GDM1 (cell line): ENCODE measurements at places on chromosomes 16 and 17.

GRCh38 chr17:44211281-44212265 is 7.9 kb downstream of the UBTF start:
- no peak for DNase-seq

- no peak for DNase-seq
These were observed 113.7 kb upstream of the IRX3 start for GRCh38 chr16:54400261-54400660.

DNA sequence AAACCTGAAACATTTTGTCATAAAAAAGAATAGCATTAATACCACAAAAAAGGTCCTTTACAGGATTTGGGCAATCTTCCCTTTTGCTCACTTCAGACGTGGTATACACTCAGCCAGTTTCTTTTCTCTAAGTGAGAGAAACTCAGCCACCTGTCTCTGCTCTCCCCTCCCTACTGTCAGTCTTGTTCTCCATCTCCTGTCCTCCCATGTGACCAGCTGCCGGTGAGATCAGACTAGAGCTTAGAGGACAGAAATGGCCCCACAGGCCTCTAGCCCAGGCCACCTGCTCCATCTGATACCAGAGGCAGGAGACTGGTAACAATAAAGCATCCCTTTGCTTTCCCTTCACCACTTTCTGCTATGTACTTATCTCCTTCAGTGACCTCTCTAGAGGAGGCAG is 34.9 kb downstream of the CMC2 start:
- DNase-seq, result no peak

- no peak for DNase-seq
These were observed 7.9 kb upstream of the SMARCD2 start for GRCh38 chr17:63850401-63850800.

GRCh38 chr17:75693500-75694481 is 26.7 kb downstream of the SAP30BP start:
- no peak for DNase-seq

- DNase-seq, result no peak
These were observed 23.1 kb downstream of the LGALS9 start for GRCh38 chr17:27654136-27654535.

- DNase-seq, result peak; percentile 38
These were observed 127.8 kb downstream of the HS3ST3B1 start for GRCh38 chr17:14428648-14429029.

DNA sequence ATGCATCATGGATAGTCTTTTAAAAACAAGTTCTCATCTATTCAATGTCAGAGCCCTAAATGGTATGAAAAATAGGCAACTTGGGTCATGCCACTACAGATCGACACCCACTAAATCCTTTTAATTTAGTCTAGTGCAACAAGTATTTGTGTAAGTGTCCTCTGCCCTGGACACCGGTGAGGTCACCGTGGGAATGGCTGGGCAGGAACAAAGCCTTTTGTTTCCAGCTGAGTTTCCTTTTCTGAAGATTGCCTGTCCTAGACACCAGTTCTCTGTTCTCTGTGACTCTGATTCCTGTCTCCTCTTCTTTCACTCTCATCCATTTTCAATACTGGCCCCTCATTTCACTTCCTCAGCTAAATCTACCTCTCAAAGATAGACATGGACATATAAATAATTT is 446.5 kb downstream of the MAF start:
- DNase-seq, result no peak

DNA sequence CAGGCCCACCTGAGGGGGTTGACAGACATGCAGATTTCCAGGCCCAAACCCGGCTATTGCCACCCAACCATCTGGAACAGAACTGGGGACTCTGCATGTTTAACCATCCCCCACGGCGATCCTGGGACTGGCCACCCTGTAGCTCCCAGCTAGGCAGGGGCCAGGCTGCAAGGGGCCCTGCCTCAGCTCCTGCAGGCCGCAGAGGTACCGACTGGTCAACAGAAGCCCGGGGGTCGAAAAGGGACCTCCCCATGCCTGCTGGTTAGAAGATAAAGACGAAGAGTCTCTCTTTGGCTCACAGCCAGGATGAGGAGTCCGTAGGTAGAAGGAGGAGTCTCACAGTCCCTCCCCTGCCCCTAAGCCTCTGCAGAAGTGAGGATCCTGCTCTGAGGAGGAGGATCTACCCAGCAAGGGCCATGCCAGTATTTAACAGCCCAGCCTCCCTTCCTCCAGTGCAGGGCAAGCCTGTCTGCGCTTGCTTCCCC is 223.4 kb upstream of the TNRC6C start:
- no peak for DNase-seq

GRCh38 chr17:51322390-51323029 is 62.2 kb downstream of the UTP18 start:
- DNase-seq, result no peak

GRCh38 chr17:80894726-80895125 is 96.9 kb upstream of the CHMP6 start:
- DNase-seq, result no peak

DNA sequence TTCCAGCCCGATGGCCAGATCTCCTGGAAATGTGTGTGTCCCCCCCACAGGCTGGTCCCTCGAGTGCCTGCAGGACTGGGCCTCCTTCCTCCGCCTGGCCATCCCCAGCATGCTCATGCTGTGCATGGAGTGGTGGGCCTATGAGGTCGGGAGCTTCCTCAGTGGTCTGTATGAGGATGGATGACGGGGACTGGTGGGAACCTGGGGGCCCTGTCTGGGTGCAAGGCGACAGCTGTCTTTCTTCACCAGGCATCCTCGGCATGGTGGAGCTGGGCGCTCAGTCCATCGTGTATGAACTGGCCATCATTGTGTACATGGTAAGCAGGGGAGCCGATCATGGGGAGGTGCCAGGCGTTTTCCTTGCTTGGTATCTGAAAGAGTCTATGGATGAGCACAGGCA is 22.1 kb downstream of the SLC47A1 start:
- no peak for DNase-seq

DNA sequence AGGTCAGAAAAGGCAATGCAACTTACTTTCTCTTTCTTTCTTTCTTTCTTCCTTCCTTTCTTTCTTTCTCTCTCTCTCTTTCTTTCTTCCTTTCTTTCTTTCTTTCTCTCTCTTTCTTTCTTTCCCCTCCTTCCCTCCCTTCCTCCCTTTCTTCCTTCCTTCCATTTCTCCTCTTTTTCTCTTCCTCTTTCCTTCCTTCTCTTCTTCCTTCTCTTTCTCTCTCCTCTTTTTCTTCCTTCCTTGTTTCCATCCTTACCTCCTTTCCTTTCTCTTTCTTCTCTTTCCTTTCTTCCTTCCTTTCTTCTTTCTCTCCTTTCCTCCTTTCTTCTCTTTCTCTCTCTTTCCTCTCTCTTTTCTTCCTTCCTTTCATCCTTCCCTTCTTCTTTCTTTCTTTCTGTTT is 819.8 kb upstream of the SOX9 start:
- DNase-seq, result no peak

DNA sequence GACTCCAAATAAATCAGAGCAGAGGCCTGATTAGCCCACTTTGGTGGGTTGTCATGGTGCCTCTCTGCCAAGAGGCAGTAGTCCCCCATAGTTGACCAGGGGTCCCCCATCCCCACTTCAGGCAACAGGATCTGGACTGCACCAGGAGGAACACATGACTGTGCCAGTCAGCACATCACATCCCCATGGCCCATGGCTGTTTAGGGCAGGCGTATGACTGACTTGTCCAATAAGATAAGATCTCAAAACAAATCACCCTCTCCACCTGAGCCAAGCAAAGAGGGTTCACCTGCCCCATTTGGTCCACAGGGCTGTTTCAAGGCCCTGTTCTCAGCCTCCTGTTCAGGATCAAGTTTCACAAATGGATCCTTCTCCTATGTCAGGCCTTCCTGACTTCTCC is 93.3 kb downstream of the C16orf78 start:
- DNase-seq, result no peak

DNA sequence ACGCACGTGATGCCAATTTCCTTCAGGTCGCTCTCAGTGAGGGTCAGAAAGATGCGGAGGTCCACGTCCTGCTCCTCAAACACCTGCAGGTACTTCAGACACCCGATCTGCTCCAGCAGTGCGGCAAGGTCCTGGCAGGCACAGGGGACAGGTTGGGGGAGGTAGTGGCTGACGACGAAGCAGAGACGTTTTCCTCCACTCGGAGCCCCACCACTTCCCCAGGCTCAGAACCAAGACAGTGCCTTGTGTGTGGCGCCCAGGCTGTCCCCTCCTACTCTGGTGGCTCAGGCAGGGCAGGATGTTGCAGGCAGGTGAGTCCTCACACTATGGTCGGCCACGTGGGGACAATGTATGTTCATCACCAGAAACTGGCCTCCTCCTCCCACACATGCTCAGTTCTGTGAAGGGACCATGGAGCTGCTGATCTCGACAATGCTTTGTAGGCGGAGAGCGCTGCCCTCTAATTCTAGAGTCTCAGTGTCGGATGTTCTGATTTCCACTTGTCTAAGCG is 5.7 kb downstream of the NUDT16L1 start:
- no peak for DNase-seq

- DNase-seq, result no peak
These were observed 24.1 kb downstream of the NPTX1 start for GRCh38 chr17:80452173-80452915.

DNA sequence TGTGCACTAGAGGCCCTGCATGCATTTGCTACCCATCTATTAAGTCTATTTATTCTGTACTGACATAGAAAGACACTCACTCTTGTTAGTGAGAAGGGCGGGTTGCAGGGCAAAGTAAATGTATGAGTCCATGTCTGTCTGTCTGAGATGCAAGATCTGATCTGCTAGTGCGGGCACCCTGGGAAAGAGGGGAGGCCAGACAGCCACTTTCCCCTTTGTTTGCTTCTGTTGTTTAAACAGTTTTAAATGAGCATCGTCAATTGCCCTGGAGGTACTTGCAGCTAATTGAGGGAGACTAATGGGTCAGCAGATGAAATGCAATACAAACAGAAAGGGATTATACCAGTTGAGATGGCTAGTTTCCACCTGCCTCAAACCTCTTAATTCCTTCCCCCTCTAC is 24.9 kb downstream of the SCNN1G start:
- no peak for DNase-seq

GRCh38 chr17:49442041-49442440 is 27.4 kb upstream of the PHB1 start:
- no peak for DNase-seq

DNA sequence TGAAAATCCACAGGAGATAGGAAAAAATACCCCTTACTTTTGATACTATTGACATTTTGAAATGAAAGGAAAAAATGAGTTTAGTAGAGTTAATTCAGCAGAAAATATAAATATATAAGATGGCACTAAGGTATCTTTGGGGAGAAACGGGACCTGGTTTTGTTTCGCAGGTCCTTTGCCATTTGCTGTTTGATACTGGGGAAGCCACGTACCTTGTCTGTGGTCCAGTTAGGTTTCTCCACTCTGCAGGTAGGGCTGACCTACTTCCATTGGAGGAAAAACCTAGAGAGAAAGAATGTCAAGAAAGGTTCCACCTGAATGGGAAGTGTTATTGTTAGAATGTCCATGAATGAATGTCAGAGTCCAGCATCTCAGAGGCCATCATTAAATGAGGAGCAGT is 48.1 kb downstream of the HLF start:
- DNase-seq, result no peak

- DNase-seq, result no peak
These were observed 77.0 kb downstream of the TANGO6 start for GRCh38 chr16:68920349-68920748.

- no peak for DNase-seq
These were observed 26.1 kb upstream of the CBFA2T3 start for GRCh38 chr16:89002851-89003830.

GRCh38 chr17:49554694-49555494 is 20.8 kb upstream of the NXPH3 start:
- DNase-seq, result no peak

GRCh38 chr17:77423589-77424451 is 283.1 kb downstream of the SEC14L1 start:
- no peak for DNase-seq

DNA sequence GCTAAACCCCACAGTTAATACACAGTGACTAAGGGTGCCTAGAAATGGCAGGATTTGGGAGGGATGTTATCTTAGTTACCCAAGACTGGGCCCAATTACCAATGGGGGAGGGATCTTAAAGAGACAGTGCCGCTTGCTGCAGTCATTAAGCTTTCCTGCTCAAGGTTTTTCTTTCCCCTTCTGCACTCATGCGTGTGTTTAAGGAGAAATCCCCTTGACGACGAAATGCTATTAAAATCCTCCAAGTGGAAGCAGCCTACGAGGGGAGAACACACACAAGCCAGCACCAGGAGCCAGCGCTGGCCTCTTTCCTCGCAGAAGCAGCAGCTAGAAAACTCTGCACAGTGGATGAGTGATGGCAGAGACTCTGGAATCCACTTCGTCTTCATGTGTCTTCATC is 22.0 kb downstream of the SALL1 start:
- no peak for DNase-seq

GRCh38 chr16:85236818-85237150 is 124.5 kb upstream of the CIBAR2 start:
- no peak for DNase-seq

DNA sequence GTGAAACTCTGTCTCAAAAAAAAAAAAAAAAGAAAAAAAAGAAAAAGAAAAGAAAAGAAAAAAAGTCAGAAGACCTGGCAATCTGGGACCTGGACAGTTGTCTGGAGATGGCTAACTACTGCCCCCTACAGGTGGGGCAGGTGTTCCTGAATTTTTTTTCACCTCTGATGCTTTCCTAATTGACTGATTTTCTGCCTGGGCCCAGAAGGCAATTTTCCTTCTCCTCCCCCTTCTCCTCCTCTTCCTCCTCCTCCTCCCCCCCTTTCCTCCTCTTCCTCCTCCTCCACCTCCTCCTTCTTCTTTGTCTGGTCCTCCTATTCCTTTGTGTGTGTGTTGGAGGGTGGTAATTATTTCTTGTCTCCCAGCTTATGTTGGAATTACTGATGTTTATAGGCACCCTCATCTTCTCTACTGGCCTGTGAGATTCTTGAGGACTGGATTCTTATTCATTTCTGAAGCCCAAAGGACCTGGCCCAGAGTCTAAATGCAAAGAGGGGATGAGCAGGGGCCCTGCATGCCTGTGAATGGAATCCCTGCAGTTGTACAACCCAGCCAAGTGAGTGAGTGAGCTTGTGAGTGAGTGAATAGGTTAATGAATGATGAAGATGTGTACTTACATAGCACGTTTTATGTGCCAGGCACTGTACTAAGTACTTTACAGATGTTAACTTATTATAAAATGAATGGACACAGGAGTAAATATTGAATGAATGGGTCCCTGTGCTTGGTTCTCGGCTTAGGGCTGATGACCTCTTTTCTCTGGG is 26.9 kb downstream of the IRX5 start:
- peak; percentile 2 for DNase-seq

GRCh38 chr17:59287452-59287851 is 44.0 kb upstream of the YPEL2 start:
- DNase-seq, result peak; percentile 61

DNA sequence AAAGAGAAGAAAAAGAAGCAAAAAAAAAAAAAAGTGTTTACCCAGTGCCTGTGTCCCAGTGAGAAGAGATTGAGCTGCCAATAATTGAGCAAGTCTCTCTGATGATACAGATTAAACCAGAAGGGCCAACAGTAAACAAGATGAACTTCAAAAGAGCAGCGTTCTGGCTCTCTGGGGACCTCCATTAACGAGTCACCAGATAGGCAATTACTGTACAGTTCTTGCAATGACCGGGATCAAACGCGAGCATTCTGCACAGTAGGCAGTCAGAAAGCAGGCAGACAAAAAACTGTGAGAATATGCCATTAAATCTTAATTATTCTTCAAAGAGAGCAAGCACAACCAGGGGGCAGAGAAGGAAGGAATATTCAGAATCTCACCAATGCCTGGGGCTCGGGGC is 626.1 kb downstream of the TMEM114 start:
- no peak for DNase-seq
